ENCODE measurements at places on chromosomes 3 and 15. TPM values are rescaled to one million over a fixed set of nuclear protein-coding genes. Genes with fewer than 3 reads are reported as not detected.

Gene PATL2
- not detected for total RNA-seq

Gene CCR2
- not detected for total RNA-seq

Gene SST
- total RNA-seq = 309 TPM

Gene SYNM
- total RNA-seq = 8.3 TPM

Gene ATP10A
- 2.9 TPM for total RNA-seq

Gene TRPC1
- 29.7 TPM for total RNA-seq

Gene GLDN
- total RNA-seq = not detected

Gene CHRNA3
- not detected for total RNA-seq

Gene SUCNR1
- total RNA-seq = not detected

Gene TRH
- total RNA-seq = not detected

Gene MESP2
- total RNA-seq = 0.43 TPM

Gene ANKRD28
- total RNA-seq = 41.5 TPM

Gene CFAP91
- total RNA-seq = 0.17 TPM

Gene SKOR1
- not detected for total RNA-seq

Gene SPINK8
- not detected for total RNA-seq

Gene RARB
- 25.6 TPM for total RNA-seq

Gene CPN2
- not detected for total RNA-seq

Gene ACKR2
- 0.74 TPM for total RNA-seq

Gene LIPC
- total RNA-seq = 4.0 TPM

Measured in Caki2 (cell line).